ENCODE measurements at places on chromosomes 7 and 10.

DNA sequence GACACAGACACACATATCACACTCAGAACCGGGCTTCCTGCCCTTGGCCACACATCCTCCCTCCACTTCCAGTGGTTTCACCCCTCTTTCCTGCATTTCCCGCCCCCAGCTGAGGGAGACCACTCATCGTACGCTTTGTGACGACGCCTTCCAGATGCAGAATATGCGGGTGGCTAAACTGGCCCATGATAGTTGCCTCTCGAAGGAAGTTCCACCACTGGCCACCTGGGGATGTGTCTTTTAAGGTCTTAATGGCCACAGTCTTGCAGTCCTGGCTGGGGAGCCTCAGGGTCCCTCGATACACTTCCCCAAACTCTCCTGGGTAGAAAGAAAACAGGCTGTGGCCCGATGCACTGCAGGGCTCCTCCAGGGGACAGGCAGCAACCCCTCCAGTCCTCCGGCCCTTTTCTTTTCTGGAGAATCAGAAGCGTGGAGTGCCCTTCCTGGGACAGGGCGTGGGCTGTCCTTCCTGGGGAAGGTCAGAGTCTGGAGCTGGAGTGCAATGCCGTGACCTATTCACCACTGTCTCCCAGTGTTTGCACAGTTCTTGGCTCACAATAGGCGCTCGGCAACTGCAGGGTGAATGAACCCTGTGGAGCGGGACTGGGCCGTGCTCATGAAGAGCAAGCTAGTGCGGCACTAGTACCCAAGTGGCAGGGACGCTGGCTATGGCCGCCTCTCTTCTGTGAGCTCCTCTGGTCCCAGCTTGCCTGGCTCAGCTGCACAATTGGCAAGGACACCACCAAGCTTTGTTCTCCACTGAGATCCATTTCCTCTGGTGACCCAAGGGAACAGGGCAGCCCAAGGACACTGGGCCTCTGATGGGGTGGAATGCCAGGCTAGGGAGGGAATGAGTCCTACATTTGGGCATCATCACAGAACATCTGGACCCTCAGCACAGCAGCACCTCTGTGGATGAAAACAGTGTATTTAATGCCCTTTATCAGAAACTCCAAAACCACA lies 13.2 kb downstream of the EPHA1 start:
- no peak for DNase-seq

GRCh38 chr10:97451605-97452004 lies 5.6 kb downstream of the ZDHHC16 start:
- no peak for DNase-seq

DNA sequence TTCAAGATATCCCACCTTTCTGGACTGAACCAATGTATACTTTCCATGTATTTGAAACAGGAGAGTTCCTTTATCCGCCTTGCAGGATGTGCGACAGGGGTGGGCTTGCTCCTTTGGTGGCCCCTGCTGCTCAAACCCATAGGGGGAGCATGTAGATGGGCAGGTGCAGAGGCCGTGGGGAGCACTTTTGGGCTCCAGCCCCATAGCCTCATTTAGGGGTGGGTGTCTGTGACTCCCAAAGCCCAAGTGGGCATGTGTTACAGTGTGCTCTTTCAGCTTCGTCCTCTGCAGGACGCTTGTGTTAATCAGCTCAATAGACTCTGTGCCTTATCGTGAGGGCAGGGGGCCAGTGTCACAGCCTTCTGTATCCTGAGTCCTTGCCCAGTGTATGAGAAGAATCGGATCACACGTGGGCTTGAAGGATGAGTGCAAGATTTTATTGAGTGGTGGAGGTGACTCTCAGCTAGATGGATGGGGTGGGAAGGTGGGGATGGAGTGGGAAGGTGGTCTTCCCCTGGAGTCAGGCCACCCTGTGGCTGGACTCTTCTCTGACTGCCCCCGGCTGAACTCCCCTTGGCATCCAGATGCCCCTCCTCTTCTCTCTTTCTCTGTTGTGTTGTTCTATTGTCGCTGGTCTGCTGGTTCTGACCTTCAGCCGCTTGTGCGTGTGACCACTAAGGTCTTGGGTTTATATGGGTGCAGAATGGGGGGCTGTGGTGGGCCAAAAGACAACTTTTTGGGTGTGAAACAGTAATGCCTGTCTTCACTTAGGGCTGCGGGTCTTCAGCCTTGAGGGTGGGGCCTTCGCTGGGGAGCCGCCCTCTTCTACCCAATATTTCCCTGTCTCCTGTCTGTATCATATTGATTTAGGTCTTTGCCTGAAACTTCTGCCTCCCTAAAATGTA lies 262.2 kb downstream of the GLRX3 start:
- DNase-seq = no peak

GRCh38 chr10:17609523-17610079 lies 7.6 kb downstream of the HACD1 start:
- no peak for DNase-seq

DNA sequence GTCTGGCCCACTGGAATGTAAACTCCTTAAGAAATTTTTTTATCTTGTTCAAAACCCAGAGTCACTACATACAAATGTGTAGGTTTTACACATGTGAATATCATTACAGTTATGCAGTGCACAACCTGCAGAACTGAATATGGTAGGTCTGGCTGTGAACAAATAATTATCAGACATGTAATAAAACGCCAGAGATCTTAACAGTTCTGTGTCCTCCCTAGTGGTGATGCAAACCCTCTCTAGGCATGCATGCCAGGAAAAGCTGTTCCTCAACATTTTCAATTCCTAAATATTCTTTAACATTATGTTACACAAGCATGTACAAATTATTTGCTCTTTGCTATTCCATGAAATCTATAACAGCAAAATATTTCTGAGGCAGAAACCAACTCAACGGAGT lies 124.6 kb downstream of the IMMP2L start:
- no peak for DNase-seq

DNA sequence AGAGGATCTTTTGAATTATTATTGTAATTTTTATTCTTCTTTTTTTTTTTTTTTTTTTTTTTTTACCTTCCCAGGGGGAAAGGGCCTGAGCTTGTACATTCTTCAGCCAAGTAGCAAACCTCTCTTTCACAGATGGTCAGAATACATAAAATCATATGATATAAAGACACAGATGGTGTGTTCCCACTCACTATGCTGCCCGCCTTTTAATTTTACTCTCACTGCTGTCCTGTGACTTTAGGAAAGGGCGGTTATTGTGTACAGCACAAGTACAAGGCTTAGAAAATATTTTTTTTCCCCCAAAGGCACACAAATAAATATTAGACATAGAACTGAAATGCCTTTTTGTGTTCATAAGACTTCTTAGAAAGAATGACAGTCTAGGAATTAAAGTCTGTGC lies 213.6 kb downstream of the RPS24 start:
- DNase-seq = no peak

DNA sequence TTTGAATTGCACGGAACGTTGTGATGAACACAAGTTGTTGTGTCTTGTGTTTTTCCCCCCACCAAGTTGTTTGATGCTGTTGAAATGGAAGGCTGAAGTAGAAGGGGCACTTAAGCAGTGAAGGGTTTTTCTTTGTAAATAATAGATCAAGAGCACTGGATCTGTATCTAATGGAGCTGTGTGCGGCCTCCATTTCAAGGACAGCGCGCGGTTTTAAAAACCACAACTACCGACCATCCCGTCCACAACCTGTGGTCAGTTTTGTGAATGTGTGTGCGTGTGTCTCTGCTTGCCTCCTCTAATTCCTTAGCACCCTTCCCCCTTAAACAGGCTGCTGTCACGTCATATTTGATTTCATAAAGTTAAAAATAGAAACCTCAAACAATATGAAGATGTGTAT lies 165.5 kb downstream of the TCF7L2 start:
- DNase-seq = no peak

DNA sequence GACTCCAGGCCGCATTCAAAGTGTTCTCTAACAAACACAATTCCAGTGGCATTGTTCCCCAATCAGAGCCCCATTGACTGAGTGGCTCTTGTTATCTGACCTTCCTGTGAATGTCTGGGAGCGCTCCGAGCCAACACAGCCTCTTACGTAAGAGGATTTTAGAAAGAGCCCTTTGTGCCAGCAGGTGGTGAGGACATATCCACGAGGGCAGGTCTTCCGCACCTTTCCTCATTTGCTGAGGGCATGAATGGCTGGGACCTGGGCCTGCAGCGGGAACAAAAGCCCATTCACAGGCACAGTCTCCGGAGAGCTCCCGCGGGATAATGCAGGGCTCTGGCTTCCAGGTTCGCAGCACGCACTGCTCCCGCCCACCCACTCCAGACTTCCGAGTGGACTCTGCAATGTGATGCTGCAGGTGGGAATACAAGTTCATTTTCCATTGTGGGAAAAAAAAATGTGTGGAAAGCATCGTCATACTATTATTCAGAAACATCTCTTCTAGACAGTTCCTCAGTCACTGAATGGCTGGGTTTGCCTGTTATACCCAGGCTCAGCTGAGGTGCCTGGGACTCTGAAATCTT lies 295.0 kb upstream of the IGFBP3 start:
- peak; percentile 77 for DNase-seq

Measured in retinal pigment epithelial cell (primary cell).